Foreskin keratinocyte (primary cell): ENCODE measurements at places on chromosomes 1 and 21.
A peak's percentile ranks its signal among the peaks of the same experiment; 100 is the strongest.

GRCh38 chr1:9720785-9721605, 69.5 kb downstream of the PIK3CD start:
- DNase-seq, result peak; percentile 76

- DNase-seq, result no peak
These were observed 107.9 kb downstream of the ZNF648 start for GRCh38 chr1:181953596-181953995.

DNA sequence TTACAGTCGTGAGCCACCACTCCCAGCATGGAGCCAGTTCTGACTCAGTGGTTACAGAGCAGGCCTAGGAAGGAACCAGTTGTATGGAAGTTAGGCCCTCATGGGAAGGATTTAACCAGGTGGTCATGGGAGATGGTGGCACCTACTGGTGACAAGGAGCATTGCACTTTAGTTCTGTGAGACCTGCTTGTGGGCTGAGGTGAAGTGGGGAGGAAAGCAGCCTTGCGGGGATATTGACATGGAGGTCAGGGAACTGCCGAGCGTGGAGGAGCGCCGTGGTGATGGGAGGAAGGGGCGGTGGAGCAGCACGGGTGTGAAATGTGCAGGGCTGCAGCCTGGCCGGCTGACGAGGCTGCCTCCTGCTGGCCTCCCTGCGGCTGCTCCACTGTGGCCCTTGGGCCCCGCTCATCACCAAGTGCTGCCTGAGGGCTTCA, 100.4 kb downstream of the GALNT2 start:
- DNase-seq, result peak; percentile 47

DNA sequence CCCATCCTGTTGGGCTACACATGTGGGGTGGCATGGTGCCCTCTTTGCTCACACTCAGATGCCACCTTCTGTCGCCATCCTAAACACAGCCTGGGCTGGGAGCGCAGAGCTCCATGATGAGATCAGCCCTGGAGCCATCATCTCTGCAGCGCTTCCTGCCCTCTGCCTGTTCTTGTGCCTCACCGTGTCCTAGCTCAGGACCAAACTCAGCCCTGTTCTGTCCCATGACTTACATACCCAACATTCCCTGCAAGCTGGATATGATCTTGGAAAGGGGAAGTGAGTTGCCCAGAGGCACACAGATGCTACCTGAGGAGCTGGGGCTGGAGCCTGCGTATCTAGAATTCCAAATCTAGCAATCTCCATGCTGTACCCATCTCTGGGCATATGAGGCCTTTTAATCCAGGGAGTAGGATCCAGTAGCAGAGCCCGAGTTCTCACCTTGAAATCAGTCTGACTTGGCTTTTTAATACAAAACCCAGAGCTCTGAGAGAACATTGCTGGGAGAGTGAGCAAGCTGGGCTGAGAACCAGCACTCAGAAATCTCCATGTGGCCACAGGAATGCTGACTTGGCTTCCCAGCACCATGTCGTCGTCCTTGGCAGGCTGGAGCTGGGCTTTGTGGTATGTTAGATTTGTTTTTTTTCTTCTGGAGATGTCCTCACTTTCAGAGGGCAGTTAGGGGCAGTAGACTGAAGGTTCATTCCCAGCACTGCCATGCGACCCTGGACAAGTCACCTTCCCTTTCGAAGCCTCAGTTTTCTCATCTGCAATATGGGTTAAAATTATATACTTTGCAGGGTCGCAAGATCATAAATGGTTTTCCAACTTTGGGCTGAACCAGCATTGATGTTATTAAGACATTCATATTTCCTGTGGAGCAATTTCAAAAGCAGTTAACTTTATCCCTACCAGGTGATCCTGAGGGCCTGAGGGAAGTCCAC, 2.6 kb downstream of the ALPL start:
- DNase-seq, result no peak

DNA sequence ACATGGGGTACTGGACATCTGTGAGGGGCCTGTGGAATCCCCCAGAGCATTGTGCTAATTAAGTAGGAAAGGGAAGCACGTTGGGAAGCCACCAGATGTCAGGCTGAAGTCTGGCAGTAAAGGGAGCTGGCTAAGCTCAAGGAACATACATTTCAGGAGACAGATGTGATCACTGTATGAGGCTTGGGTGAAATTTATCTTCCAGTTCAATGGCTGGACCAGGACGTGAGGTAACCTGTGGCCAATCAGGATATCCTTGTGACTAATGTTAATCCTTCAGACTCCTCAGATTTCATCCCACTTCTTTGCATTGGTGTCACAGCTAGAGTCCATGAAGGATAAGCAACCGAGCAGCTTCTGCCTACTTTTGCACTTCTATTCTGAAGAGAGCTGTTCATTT, 110.2 kb upstream of the APP start:
- DNase-seq, result peak; percentile 26

- no peak for DNase-seq
These were observed 38.0 kb downstream of the NUAK2 start for GRCh38 chr1:205283270-205284147.
